ENCODE measurements at places on chromosomes 2 and 18. TPM values are rescaled to one million over a fixed set of nuclear protein-coding genes. Genes with fewer than 3 reads are reported as not detected.

CRYBA2 gene
- not detected for polyA plus RNA-seq

ADD2 gene
- polyA plus RNA-seq, result 52.5 TPM

CASP8 gene
- 0.72 TPM for polyA plus RNA-seq

GREB1L gene
- polyA plus RNA-seq, result 23.3 TPM

POTEJ gene
- polyA plus RNA-seq, result 0.16 TPM

EPHA4 gene
- 71.1 TPM for polyA plus RNA-seq

TFCP2L1 gene
- polyA plus RNA-seq, result 0.04 TPM

MDH1B gene
- polyA plus RNA-seq, result 17.8 TPM

RESP18 gene
- polyA plus RNA-seq, result not detected
